Stimulated activated CD4-positive, alpha-beta T cell treated with anti-CD3 and anti-CD28 coated beads, Interleukin-1b, Interleukin-23, amount 100 ng/mL, for 1 hour (primary cell): ENCODE measurements at places on chromosomes 5 and 9.

DNA sequence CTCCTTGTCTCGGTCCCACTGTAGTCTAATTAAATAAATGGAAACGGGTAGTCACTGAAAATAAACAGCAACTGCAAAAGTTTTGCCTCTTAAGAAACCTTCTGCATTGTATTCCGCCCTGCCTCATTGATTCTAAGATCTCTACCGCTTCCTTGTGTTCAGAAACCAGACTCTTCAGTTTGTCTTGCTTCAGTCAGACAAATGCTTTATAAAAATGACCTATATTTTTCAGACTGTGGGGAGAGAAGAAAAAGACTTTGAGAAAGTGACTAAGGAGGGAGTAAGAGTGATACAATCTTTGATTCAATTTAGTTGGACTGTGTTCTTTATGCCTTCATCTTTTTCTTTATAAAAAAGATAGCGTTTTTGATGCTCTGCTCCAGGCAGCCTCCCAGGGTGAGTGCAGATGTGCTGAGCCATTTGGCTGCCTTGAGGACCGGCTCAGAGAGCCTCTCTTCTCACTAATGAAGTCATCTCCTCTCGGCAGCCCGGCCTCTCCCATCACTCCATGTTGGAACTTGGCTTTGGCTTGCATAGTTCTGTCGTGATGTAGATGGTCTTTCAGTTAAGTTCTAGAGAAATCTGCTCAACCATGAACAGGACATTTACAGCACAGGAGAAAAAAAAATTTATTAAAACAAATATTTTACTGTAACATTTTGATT is 4.0 kb upstream of the VCAN start:
- DNase-seq = no peak

DNA sequence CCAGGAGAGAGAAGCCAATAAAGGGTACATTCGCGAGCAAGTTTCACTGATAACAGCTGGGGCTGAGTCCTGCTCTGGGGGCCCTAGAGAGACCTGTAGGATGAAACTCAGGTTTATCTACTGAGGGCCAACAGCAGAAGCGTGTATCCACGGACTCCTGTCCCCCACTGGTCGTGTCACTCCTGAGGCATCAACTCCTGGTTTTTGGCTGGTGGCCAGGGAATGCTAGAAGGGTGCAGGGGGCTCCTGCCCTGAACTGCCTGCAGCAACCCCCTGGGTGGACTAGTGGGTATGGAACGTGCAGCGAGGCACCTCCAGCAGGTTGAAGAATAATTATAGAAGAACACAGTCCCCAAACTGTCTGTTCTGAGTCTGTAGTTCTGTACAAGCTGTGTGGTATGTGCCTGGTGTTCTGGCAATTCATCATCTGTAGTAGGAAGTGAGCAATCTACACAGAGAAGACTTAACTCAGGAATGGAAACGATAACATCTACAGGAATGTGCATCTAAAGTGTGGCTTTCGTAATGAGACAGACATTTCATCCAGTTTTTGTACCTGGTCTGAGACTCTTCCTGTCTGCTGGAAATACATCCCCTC is 64.5 kb upstream of the GNA14 start:
- DNase-seq = no peak

DNA sequence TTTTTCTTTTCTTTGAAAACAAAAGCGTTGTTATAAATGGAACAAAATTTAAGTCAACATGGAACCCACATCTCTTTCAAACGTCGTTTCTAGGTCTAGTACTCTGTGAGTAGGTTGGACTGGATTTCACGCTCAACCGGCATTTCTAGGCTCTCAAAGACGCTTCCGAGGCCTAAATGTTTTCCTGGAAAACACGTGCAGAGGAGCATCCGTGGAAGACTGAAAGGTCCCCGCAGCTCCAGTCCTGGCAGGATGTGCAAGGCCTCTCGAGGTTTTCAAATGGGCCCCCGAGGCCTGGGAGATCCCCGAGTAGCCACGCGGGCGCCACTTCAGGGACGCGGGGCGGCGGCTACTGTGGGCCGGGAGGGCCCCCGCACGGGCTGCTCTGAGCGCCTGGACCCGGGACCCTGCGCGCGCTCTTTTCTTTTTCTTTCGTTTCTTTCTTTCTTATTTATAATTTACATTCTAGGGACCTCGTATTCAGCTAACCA is 4.2 kb upstream of the IRX2 start:
- no peak for DNase-seq

DNA sequence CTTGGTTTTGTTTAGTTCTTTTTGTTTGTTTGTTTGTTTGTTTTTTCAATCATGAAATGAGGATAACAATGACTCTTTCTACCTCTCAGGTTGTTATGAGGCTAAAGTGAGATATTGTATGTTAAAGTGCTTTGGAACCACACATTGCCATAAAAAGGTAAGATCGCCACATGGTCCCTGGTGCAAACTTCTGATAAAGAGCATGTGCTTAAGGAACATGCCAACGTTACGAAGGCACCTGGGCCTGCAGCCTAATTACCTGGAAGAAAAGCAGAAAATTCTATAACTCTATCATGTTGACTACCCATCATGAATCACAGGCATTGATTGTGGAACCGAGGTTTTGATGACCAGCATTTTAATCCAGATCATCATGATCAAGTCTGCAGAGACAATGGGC is 151.8 kb downstream of the DROSHA start:
- DNase-seq = no peak

DNA sequence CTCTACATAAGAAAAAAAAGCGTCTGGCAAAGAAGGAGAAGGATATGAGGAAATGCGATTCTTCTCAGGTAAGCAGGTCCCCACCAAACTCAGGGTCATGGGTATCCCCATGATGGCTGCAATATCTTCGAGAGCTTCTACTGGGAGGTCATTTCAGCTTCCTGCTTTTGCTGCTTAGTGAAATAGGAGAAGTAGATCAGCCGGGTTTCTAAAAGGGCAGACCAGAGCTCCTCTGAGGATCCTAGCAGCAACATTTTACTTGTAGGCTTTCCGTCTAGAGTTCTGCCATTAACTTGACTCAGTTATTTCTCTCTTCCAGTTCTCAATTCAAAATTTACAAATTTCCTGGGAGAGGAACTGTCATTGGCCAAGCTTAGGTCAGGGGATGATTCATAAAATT is 134.7 kb downstream of the DPYSL3 start:
- DNase-seq = no peak

GRCh38 chr9:133979273-133979920 is 12.7 kb downstream of the VAV2 start:
- no peak for DNase-seq

GRCh38 chr9:120284821-120285220 is 295.1 kb downstream of the CDK5RAP2 start:
- DNase-seq = no peak

GRCh38 chr5:79225441-79225840 is 10.5 kb upstream of the JMY start:
- no peak for DNase-seq

DNA sequence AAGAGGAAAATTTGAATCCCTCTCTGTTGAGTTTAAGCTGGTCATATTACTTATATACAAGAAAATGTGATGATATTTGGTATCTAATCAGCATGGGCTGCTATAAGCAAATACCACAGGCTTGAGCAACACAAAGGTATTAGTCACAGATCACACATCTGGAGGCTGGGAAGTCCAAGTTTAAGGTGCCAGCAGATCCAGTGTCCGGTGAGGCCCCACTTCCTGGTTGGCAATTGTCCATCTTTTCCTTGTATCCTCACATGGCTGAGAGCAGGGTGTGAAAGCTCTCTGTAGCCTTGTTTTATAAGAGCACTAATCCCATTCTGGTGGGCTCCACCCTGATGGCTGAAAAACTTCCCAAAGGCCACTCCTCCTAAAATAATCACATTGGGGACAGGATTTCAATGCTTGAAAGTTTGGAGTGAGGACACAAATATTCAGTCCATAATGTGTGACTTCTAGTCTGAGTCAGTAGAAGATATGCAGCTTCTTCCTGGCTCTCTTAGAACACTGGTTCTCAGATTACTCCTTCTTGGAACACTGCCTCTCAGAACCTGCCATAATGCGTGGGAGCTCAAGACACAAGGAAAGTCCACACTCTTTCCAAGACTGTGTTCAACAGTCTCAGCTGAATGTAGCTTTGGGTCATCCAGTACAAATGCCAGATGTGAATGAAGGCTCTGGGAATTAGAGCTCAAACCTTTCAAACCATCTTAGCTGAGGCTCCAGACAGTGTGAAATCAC is 124.1 kb downstream of the PRDM9 start:
- DNase-seq = no peak

DNA sequence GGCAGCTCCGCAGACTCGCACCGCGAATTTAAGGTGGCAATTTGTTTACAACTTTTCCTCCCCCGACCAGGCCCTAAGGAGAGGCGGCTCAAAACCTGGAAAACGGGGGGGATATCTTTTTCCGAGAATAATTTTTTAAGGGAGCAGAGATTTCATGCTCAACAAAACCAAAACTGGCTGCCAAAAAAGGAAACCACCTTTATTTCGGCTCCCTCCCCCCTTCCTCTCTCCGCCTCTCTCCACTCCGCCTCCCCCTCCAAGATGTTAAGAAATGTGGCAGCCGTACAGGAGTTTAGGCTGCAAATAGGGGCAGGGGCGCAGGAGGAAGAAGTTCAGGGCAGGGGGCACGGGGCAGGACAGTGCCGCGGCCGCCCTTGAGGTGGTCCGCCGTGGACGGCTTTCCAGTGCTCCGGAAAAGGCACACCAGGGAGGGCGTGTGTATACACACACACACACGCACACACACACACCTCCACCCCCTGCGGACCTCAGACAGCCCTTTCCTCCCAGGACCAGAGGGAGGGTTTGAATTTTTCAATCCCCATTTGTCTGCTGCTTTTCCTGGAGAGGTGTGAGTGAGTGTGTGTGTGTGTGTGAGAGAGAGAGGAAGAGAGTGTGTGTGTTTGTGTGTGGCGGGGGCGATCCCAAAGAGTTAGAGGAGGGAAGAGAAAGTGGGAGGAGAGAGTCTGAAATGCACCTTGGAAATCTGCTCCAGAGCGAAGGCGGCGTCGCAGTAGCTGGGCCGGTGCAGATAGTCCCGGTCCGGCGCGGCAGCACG is 9.1 kb downstream of the PTCH1 start:
- DNase-seq = no peak

GRCh38 chr5:73464016-73464745 is 15.6 kb upstream of the FOXD1 start:
- DNase-seq = no peak

- DNase-seq = no peak
Measured at GRCh38 chr5:28234356-28234968, 1196.1 kb upstream of the CDH9 start.

- no peak for DNase-seq
Measured at GRCh38 chr9:89755821-89756220, 151.0 kb downstream of the GADD45G start.

DNA sequence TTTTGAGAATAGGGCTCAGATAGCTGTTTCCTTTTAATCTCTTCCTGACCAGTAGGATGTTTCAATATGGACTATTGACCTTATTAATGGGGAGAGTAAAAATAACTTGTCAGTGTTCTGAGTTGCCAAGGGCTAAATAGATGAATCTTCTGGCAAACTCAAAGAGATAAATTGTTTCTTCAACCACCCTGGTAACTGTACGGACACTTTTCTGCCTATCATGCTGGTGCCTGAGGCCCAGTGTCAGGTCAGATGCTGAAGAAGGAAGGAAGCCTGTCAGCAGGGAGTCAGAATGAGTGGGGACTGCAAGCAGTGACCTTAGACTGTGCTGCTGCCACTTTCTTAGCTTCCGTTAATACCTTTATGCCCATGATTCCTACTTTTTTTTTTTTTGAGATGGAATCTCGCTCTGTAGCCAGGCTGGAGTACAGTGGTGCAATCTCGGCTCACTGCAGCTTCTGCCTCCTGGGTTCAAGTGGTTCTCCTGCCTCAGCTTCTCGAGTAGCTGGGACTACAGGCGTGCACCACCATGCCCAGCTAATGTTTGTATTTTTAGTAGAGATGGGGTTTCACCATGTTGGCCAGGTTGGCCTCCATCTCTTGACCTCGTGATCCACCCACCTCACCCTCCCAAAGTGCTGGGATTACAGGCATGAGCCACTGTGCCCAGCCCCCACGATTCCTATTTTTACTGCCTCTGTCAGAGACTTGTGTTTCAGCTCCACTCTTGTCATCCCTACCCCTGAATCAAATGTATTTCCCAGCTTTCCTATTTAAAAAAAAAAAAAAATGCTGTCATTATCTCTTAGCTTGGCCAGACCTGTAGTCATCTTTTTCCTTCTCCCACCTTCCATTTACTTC is 33.7 kb downstream of the TGFBR1 start:
- no peak for DNase-seq

DNA sequence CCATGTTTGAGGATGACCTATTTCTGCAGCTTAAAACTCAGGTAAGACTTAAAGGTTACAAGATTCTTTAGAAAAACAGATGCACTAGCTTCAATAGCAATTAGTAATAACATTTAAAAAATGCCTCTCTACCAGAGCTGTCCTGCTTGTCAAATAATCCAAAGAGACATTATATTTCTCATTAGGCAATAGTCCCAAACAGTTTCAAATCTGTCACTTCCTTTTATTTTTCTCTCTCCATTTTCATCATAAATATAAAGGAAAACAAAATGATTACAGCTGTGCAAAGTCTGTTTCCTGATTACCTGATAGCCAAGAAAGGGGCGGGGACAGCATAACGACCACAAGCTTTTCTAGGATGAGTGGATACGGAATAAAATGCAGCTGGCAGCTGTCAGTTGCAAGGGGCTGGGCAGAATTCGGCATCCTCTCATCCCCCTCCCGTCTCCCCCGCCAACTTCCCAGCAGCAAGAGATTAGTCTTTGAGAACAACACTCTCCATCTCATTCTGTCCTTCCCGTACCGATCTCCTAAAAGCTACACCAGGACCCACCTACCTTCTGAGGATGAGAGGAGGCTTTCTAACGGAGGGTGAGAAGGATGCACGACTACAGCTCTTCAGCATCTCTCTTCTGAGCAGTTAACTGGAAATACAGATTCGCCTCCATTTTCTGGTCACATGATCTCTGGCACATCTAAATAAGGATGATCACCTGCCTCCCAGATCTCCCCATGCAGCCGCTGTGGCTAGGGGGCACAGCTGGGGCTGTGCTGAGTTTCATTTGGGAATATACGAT is 72.5 kb upstream of the PCA3 start:
- no peak for DNase-seq

GRCh38 chr5:164688437-164688836 is 1183.0 kb downstream of the MAT2B start:
- no peak for DNase-seq

GRCh38 chr5:176959051-176959450 is 47.5 kb downstream of the UIMC1 start:
- no peak for DNase-seq

GRCh38 chr5:53298841-53299240 is 181.6 kb upstream of the FST start:
- DNase-seq = no peak

GRCh38 chr9:121107029-121107428 is 32.3 kb downstream of the CNTRL start:
- DNase-seq = no peak

DNA sequence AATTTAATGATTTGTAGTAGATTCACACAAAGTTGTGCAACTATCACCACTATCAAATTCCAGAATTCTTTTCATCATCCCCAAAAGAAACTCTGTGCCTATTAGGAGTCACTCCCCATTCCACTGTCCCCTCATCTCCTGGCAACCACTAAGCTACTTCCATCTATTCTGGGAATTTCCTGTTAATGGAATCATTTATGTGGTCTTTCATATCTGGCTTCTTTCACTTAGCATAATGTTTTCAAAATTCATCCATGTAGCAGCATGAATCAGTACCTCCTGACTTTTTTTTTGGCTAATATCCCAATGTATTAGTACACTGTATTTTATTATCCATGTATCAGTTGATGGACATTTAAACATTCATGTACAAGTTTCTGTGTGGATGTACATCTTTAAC is 157.6 kb downstream of the TTC39B start:
- DNase-seq = no peak
